ENCODE measurements at places on chromosomes 6 and 20.

DNA sequence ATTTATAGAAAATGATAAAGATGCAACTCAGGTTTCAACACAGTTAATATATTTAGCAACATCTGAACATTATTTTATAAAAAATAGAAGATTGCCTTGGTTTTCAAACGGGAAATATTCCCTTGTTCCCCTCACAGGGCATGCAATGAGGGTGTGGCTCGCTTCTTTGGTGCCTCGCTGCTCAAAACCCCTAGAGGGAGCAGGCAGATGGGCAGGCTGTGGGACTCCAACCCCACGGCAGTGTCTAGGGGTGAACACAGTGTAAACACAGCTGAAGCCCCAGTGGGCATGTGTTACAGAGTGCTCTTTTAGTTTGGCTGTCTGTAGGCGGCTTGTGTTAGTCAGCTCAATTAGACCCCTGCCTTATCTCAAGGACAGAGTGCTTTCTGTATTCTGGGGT is 560.8 kb upstream of the IMPG1 start:
- DNase-seq = no peak

GRCh38 chr6:36248980-36249379 is 20.9 kb upstream of the PNPLA1 start:
- DNase-seq = no peak

GRCh38 chr6:41774841-41775240 is 4.9 kb downstream of the FRS3 start:
- DNase-seq = no peak

DNA sequence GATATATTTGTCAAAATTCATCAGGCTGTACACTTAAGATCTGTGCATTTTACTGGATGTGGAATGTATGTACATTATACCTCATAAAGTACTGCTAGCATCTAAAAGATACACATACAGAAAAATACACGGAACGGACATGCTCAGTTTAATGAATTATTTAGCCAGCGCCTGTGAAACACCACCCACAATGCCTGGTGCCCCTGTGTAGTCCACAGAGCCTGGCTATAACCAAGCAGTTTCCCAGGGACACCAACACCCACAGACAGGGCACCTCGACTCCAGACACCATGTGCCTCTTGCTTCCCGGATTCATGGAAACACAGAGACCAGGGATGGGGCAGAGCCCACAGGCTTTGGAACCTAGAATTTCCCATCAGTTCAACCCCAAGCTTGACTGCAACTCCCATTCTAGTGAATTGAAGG is 17.4 kb upstream of the ARMC12 start:
- DNase-seq = no peak

GRCh38 chr20:43514648-43514999 is 7.1 kb downstream of the L3MBTL1 start:
- no peak for DNase-seq

DNA sequence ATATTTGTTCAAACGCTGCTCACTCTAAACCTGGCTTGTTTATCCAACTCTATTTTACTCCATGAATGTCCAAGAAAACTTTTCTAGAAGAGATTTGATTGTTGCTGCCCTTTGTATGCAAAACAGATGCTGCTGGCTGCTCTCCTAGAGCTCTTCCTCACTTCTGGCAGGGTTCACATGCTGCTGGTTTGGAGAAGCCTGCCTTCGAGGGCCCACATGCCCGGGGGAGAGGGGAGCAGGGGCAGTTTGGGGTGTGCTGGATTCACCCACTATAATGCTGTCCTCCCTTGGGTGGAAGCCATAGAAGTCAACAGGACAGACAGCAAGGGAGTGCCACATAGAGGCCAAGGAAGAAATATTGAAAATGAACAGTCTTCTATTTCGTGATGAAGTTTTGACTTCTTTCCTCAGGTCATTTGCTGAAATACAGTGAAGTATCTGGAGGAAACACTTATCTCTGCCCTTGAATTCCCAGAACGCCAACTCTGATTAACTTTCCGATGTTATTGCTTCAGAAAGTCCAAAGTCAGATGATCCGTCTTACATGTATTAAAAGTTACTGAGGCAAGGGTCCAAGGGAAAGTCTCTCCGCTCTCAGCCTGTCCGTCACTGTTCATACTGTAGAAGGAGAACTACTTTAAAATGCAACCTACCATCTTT is 32.4 kb downstream of the LY86 start:
- no peak for DNase-seq

GRCh38 chr6:33118525-33119123 is 42.8 kb downstream of the HLA-DPB1 start:
- DNase-seq = no peak

DNA sequence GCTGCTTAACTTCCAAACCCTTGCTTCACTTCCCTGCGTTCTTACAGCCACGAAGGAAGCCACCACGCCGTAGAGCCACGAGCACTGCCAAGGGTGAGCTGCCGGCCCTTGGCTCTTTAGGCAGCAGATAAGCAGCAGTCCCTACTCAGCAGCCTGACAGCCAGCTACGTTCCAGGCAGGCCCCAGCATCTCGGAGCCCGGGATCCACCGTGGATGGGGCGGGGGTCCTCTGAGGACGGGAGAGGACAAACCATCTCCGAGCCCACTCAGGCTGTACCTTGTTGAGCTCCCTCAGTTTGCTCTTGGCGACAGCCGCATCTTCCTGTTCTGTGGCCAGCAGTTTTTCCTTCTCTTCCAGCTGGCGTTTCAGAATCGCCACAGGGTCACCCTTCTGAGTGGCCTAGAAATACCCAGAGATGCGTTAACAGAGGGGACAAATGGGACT is 40.5 kb downstream of the RRBP1 start:
- no peak for DNase-seq

- no peak for DNase-seq
Observed at GRCh38 chr6:157954150-157955117, 27.2 kb upstream of the SYNJ2 start.

- no peak for DNase-seq
Observed at GRCh38 chr6:134729561-134729960, 220.3 kb downstream of the ALDH8A1 start.

DNA sequence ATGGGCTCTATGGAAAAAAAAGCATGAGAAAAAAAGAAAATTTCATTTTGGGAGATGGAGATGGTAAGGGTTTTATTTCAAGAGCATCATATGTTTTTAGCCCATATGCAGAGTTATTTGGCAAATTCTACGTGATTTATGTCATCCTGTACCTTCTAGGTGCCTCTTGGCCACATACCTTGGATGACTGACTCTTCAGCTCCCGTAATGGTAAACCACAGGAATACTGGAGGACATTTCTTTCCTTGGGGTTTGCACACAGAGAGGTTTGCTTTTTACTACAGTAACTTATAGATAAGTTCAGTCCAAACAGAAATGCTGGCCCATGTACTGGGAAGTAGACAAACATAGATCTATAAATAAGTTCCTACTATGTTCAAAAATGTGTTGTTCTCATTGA is 132.2 kb downstream of the SH3BGRL2 start:
- DNase-seq = no peak

DNA sequence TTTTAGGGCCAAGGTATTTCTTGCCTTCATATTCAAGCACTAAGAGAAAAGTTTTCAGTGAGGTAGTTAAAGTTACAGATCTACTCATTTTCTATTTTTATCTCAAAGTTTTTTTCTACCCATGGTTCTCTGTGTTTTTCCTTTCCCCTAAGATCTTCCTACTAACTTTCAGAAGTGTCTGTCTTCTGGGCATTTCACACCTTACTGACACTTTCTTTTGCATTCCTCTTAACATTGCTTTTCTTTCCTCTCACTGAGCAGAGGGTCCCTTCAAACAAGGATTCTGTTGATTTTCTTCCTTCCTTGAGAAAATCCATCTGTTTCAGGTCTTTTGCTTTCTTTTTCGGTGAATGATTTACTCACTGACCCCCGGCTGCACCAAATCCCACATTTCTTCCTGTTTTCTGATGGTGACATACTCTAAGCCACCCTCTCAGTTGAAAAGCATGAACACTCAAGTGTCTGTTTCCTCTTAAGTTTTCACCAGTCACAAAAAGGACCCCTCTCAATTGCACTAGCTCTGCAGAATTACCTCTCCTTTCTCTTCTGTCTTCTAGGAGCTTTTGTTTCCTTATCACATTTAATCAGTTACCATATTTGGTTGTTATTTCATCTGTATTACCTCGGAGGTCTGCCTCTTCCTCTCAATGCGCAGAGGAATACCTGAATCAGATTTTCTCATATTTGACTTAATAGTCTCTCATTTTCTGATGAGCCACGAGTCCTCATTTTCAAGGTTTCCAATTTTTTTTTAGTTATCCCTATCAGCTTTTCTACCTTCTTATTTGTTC is 73.5 kb upstream of the RNF217 start:
- DNase-seq = no peak

DNA sequence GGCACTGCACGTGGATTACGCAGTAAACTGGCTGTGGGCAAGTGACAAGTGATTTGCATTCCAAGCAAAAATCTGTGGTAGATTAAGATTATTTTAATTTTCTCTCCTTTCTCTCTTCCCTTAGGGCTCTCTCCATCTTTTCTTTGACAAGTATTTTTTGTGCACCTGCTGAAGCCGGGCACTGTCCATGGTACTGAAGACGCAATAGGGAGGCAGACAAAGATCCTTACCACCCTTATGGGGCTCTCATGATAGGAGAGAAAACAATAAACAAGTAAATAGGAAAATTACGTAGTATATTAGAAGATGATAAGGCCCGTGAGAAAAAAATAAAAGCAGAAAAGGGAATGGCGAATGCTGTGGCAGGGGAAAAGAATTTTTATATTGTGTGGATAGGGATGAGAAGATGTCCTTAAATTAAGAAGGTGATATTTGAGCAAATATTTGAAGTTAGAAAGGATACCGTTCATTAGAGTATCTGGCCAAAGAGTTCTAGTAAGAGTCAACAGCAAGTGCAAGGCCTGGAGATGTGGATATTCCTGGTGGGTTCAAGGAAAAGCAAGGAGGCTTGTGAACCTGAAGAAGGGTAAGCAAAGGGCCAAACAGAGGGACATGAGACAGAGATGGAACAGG is 146.0 kb downstream of the LAMP5 start:
- no peak for DNase-seq

GRCh38 chr6:147023581-147023980 is 180.6 kb upstream of the STXBP5 start:
- no peak for DNase-seq
